MCF 10A (cell line): ENCODE measurements at places on chromosomes 12 and 14. TPM values are rescaled to one million over a fixed set of nuclear protein-coding genes. Genes with fewer than 3 reads are reported as not detected.

- no peak overlapping the region for H3K27ac ChIP-seq
- DNase-seq = no peak
- peaks cover 18% of the 10 kb centered on the region for H3K36me3 ChIP-seq
These were observed 83.9 kb downstream of the GPATCH2L start for GRCh38 chr14:76235628-76236027.

DNA sequence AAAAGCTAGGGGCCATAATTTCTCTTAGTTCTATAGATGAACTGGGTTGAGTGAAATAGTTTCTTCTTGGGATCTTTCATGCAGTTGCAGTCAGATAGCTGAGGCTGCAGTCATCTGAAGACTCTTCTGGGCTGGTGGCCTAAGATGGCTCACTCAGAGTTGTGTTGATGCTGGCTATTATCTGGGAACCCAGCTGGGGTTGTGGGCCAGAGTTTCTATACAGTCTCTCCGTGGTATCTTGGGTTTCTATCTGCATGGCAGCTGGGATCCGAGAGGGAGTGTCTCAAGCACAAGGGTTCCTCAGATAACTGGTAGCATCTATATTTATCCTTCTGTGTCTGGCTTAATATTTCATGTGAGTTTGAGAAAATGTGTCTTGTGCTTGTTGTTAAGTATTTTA lies 21.1 kb downstream of the AVPR1A start:
- H3K27ac ChIP-seq = no peak overlapping the region
- peaks cover 79% of the 10 kb centered on the region for H3K27me3 ChIP-seq

GRCh38 chr14:74871819-74872218 lies 4.1 kb downstream of the PROX2 start:
- no peak for DNase-seq
- H3K4me1 ChIP-seq = no peaks in the 10 kb centered on the region
- H3K36me3 ChIP-seq = no peaks in the 10 kb centered on the region
- no peak overlapping the region for H3K4me3 ChIP-seq

P2RX7 gene
- 0.68 and 1.3 TPM in 2 replicates for total RNA-seq

GRCh38 chr12:49808686-49809380 lies 19.4 kb downstream of the NCKAP5L start:
- peaks cover 35% of the 10 kb centered on the region for H3K36me3 ChIP-seq
- H3K4me3 ChIP-seq = no peak overlapping the region
- H3K27ac ChIP-seq = no peak overlapping the region
- no peaks in the 10 kb centered on the region for H3K4me1 ChIP-seq
- H3K27me3 ChIP-seq = no peaks in the 10 kb centered on the region
- DNase-seq = no peak

GRCh38 chr14:75279763-75280290 lies 1.2 kb downstream of the FOS start:
- DNase-seq = no peak
- peaks cover 11% of the 10 kb centered on the region for H3K27me3 ChIP-seq
- peak overlapping the region; percentile 88 for H3K4me3 ChIP-seq
- peaks cover 68% of the 10 kb centered on the region for H3K36me3 ChIP-seq

GRCh38 chr12:108930155-108930554 lies 50.3 kb downstream of the DAO start:
- no peaks in the 10 kb centered on the region for H3K4me1 ChIP-seq
- DNase-seq = no peak
- H3K27me3 ChIP-seq = peaks cover 18% of the 10 kb centered on the region
- H3K36me3 ChIP-seq = no peaks in the 10 kb centered on the region
- no peak overlapping the region for H3K27ac ChIP-seq

GPR132 gene
- total RNA-seq = 0.42 TPM in 1 of 2 replicates, not detected in the other

TESPA1 gene
- total RNA-seq = not detected in 2 replicates

RPGRIP1 gene
- not detected in 2 replicates for total RNA-seq

DDX24 gene
- 126 and 135 TPM in 2 replicates for total RNA-seq
